ENCODE measurements at places on chromosomes 12 and 14.

DNA sequence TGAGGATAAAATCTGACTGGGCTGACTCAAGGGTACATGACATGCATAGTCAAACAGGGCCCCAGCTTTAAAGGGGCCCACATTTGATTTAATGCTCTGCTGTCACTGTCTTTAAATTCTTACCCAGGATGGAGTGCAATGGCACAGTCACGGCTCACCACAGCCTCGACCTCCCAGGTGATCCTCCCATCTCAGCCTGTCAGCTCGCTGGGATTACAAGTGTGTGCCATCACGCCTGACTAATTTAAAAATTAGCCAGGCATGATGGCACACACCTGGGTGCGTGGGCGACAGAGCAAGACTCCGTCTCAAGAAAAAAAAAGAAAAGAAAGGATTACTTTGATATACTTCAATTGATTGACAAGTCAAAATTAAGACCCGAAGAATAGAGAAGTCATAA lies 9.2 kb upstream of the PLBD1 start:
- no peak for DNase-seq

- DNase-seq = no peak
These were observed 121.7 kb upstream of the MDM1 start for GRCh38 chr12:68453876-68454275.

DNA sequence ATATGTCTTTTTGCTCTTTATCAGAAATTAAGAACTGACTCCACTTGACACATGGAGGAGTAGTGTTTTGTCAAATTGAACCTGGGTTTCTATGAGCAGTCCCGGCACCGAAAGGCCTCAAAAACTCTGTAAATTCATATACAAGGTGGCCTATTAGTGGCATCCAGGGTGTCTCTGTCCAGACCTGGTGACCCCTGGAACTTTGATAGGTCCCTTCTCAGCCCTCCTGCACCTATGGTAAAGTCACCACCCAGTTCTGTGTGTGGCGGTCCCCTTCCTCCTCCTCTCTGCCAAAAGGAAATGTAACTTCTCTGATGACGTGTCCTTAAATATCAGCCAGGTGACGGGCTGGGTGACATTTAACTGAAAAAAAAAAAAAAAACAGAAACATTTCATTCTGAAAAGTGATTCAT lies 204.0 kb upstream of the FOXN3 start:
- DNase-seq = peak; percentile 82

GRCh38 chr12:80698256-80698655 lies 9.2 kb upstream of the MYF6 start:
- DNase-seq = no peak

- DNase-seq = no peak
These were observed 63.6 kb upstream of the RESF1 start for GRCh38 chr12:31895449-31896150.

GRCh38 chr14:23070262-23071129 lies 13.2 kb upstream of the CDH24 start:
- DNase-seq = no peak

DNA sequence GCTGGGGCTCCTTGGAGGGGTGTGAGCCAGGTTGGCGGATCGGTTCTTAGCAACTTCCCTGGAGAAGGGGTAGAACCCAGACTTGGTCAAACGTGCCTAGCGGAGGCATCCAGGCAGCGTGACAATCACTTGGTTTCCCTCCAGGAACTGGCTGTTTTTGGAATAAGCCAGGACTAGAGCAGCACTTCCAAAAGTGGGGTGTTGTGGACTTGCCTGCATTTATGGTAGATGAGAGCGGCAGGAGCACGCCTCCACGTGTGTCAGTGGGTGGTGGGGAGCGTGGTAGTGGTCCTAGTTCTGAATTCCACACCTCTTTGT lies 2.8 kb downstream of the PRMT8 start:
- DNase-seq = no peak

- no peak for DNase-seq
These were observed 28.6 kb downstream of the KCNA5 start for GRCh38 chr12:5072311-5072710.

- DNase-seq = no peak
These were observed 87.2 kb downstream of the TSPAN8 start for GRCh38 chr12:71070416-71071128.

- DNase-seq = no peak
These were observed 87.0 kb downstream of the TESC start for GRCh38 chr12:117011988-117012805.

GRCh38 chr14:65854215-65854614 lies 441.7 kb downstream of the FUT8 start:
- no peak for DNase-seq

DNA sequence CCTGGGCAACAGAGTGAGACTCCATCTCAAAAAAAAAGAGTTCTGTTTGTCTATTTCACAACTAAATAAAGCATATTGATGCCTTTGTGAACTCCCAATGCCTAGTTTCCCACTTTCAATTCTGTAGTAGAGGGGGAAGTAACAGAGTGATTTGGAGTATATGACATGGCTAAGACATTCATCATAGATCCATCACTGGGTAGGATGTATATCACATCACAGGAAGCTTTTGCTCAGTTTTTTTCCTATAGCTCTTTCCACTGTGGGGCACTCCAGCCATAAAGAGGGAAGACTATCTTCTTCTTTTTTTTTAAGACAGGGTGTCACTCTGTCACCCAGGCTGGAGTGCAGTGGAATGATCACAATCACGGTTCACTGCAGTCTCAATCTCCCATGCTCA lies 154.0 kb upstream of the BCL2L14 start:
- no peak for DNase-seq

DNA sequence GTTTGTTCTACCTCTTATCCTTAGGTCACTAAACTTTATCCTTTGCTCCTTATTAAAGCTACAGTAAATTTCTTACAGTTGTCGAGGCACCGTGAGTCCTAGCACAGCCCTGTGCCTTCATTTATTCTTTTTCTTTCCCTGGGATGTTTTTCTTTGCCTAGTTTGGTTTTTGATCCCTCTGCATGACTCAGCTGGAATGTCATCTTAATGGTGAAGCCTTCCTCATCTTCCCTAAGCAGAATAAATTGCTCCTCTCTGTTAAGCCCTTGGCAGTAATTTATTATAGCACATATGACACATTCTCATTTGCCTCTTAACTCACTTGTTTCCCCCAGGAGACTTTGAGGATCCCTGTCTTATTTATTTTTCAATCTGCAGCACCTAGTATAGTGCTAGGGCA lies 16.6 kb downstream of the ACTR10 start:
- no peak for DNase-seq

GRCh38 chr12:2960996-2961616 lies 1.9 kb downstream of the TEAD4 start:
- DNase-seq = no peak

GRCh38 chr12:5768581-5769196 lies 176.4 kb downstream of the ANO2 start:
- no peak for DNase-seq

DNA sequence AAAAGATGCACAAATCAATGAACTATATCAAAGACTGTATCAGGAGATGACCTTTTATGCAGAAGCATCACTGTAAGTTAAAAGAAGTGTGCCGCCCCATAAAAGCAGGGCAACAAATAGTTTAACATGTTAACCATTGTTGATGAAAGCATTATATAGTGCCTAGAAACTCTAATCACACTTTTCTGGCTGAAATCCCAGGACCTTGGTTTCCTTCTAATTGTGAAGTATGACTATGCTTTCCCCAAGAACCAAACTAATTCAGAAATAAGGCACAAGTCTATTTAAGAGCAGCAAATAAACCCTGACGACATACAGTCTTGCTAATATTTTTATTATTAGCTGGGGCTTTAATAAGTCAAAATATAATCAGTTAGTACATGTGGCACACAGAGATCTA lies 21.7 kb downstream of the RACGAP1 start:
- DNase-seq = no peak

DNA sequence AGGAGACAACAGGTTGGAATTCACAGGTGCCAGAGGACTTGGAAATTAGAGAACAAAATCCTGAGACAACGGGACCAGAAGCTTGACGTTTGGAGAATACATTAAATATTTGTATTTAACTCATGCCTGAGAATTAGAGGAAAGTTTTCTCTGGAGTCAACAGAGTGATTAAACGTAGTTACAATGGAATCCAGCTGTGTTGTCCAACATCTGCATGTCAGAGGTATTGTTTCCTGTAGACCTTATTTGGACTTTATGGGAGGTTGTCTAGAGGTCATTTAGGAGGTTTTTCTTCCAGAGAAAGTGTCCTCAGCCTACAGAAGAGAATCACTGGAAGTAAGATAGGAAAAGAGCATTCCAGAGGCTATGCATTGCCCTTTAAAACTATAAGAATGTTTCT lies 45.1 kb upstream of the RERGL start:
- DNase-seq = no peak

DNA sequence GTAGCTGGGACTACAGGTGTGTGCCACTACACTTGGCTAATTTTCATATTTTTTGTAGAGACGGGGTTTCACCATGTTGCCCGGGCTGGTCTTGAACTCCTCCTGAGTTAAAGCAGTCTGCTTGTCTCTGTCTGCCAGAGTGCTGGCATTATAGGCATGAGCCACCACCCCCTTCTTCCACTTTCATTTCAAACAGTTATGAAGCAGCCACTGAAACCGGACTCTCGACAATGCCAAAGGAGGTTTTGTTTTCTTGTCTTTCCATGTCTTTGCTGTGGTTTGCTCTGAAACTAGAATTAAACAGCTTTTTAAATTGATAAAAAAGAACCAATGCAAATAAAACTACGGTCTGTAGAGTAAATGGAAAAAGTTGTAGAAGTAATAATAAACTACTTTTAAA lies 30.4 kb downstream of the RAP1B start:
- DNase-seq = peak; percentile 78

DNA sequence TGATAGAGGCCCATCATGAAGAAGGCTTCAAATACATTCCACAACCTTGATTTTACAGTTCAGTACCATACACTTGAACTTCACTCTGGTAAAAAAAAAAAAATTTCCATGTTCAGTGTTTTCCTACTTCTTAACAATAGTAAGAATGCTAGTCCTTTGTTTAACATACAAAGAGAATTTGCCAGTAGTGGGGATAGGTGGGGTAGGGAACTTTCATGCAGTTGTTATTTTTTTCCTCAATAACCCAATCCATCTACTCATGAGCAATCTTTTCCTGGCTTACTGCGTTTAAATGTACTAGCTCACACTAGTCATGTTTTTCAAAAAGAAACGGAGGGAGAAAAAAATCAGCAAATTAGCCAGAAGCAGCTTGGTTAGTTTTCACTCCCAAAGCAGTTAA lies 206.1 kb downstream of the PRKD1 start:
- no peak for DNase-seq

DNA sequence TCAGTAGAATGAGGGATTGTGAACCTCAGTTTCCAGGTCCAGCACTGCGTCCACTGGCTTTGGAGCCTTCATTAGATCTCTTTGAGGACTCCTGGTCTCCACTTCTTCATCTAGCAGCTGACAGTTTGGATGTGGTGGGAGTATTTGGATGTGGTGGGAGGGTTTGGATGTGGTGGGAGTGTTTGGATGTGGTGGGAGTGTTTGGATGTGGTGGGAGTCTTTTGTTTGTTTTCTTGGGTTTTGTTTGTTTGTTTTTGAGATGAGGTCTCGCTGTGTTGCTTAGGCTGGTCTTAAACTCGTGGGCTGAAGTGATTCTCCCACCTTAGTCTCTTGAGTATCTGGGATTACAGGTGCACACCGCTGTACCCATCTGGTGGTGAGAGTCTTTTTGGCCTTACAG lies 64.7 kb downstream of the IFT43 start:
- no peak for DNase-seq

DNA sequence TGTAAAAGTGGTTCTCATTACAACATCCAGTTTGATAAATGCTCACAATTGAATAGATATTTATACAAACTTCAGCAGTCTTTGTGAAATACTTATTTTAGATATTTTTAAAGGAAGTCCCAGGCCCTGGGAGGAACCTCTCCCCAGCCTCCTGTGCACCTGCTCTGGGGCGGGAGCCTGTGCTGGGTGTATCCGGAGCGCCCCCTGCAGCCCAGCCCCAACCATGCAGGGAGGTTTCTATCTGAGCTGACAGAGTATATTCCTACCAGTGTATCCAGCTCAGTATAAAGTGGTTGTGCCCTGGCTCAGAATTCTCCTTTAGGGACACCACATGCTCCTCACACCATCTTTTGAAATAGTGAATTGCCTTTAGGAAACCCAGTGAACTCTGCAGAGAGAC lies 851.8 kb downstream of the TMEM121 start:
- DNase-seq = peak; percentile 70

GRCh38 chr12:67666605-67667004 lies 18.1 kb downstream of the DYRK2 start:
- no peak for DNase-seq

DNA sequence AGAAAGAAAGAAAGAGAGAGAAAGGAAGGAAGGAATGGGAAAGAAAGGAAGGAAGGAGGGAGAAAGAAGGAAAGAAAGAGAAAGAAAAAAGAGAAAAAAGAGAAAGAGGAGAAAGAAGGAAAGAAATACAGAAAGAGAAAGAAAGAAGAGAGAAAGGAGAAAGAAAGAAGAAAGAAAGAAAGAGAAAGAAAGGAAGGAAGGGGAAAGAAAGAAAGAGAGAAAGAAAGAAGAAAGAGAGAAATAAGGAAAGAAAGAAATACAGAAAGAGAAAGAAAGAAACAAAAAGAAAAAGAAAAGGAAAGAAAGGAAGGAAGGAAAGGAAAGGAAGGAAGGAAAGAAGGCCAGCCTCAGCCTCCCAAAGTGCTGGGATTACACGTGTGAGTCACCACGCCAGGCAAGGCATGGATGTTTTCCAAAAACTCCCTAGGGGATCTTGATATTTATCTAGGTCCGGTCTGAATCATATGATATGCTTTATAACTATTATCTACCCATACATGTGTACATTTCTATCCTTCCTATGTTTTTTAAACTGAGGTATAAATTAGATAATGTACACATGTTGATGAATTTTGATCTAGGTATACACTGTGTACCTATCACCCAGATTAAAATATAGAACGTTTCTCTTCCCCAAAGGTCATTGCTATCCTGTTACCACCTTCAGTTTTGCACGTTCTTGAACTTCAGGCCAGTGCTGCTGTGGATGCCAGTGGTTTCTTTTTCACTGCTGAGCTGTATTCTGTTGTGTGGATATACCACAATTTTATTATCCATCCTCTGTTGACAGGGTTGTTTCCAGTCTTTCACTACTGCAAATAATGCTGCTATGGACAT lies 177.9 kb downstream of the RBM19 start:
- DNase-seq = no peak

GRCh38 chr12:109727039-109727723 lies 13.6 kb downstream of the FAM222A start:
- DNase-seq = no peak

- no peak for DNase-seq
These were observed 110.2 kb downstream of the ALX1 start for GRCh38 chr12:85390266-85390665.

- DNase-seq = no peak
These were observed 20.1 kb downstream of the SSH1 start for GRCh38 chr12:108837239-108837638.

- no peak for DNase-seq
These were observed 15.0 kb downstream of the CCDC85C start for GRCh38 chr14:99589031-99589441.

DNA sequence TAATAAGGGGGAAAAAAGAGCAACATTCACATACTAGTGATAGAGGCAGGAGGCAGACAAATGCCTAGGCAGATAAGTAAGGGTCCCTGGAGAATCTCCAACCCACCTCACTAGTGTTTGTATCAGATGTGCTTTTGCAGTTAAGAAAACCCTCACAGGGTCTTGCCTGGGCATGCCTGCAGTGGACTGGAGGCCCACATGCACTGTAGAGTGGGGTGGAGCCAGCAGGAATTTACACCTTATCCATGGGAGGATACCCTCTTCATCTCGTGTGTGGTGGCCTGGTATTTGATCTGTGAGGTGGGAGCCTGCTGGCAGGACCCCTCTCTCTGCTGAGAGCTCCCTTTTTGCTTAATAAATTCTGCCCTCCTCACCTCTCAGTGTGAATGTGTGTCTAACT lies 238.0 kb upstream of the SLC16A7 start:
- DNase-seq = no peak

- DNase-seq = peak; percentile 26
These were observed 80.4 kb downstream of the DUSP16 start for GRCh38 chr12:12482150-12482761.

Data from activated CD8-positive, alpha-beta T cell treated with anti-CD3 and anti-CD28 coated beads for 36 hours (primary cell).